ENCODE measurements at places on chromosomes 2 and 18.

GRCh38 chr2:48515513-48515985 lies 14.4 kb upstream of the STON1 start:
- no peak for DNase-seq

- DNase-seq: no peak
Measured at GRCh38 chr2:113894156-113894743, 4.4 kb downstream of the ACTR3 start.

GRCh38 chr18:44541781-44542180 lies 138.9 kb upstream of the SETBP1 start:
- no peak for DNase-seq

GRCh38 chr2:176589825-176590440 lies 320.7 kb downstream of the MTX2 start:
- DNase-seq: no peak

DNA sequence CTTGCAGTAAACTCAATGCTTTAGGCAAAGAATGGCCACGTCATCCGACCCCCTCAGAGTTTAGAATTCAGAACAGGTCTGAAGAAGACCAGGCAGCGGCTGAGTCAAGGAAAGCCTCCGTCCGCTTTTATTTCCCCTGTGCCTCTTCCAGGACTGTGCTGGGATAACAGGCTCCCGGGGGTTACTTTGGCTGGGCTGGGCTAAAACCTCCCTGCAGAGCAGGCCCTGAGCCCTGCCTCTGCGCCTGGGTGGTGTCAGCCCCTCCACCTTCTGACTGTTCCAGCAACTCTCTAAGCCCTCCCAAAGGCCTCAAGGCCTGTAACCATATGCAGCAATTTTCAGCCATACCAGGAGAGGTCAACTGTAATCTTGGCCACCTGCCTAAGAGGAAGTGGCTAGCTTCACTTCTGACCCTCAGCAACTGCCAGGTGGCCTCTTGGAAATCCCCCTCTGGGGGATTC lies 166.5 kb downstream of the RPIA start:
- DNase-seq: no peak

GRCh38 chr2:38108907-38109731 lies 33.2 kb upstream of the CYP1B1 start:
- DNase-seq: no peak

GRCh38 chr2:105129722-105130232 lies 91.9 kb downstream of the MRPS9 start:
- no peak for DNase-seq

DNA sequence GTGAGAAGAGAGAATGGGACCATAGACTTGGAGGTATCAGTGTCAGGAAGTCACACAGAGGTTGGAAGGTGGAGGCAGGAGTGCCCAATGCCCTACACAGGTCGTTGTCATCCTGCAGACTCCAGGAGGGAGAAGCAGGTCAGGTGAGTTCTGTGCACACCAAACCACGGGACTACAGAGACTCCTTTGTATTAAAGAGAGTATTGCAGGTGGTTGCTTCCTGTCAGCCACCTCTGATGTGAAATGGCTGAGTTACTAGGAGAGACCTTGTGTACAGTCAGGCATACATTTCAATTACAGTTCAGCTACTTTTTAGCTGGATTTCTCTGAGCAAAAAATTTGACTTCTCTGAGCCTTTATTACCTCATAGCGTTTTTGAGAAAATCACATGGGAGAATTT lies 51.6 kb downstream of the SPP2 start:
- DNase-seq: no peak

DNA sequence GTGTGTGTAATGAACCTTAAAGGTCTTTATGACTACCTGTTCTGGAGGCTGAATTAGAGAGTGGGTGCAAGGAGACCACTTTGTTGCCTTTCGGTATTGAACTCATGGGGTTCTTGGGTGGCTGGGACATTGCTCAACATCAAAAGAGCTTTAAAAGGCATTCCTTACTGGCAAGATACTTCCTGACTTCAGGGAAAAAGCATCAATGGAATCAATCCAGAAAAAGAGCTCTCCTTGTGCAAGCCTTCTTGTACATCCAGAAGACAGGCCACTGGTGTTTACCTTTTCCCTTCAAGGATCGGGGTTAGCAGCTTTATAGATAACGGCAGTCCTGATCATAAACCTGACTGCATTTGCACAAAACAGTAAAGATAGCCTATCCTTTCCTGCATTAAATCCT lies 9.5 kb downstream of the PNO1 start:
- no peak for DNase-seq

DNA sequence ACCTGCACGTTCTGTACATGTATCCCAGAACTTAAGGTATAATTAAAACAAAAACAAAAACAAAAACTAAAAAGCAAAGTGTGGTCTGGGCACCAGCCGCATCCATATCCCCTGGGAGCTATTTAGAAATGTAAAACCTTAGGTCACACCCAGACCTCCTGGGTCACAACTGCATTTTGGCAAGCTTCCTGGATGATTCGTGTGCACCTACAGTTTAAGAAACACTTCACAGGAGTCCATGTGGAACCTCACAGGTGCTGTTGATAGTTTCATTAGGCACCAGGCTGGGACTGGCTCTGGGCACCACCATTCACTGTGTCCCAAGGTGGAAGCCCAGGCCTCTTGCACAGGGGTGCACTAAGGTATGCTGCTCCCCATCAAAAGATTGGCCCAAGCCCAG lies 103.6 kb upstream of the BOD1L2 start:
- no peak for DNase-seq

DNA sequence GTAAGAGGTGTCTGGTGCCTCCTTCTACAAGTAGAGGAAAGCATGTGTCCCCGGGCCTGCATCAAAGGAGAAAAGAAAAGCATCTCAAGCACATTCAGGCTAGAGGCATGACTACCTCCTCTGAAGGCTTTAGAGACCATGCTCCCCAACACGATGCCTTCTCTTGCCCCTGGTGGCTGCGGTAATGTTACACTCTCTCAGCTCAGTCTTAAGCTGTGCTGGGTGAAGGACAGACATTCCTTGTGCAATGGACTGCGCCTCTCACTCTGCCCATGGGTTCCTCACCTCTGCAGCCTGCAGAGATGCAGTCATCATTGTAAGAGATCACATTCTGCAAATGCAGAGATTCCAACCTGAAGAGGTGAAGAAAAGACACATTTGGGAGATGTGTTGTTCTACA lies 148.2 kb upstream of the HNRNPA3 start:
- DNase-seq: no peak

DNA sequence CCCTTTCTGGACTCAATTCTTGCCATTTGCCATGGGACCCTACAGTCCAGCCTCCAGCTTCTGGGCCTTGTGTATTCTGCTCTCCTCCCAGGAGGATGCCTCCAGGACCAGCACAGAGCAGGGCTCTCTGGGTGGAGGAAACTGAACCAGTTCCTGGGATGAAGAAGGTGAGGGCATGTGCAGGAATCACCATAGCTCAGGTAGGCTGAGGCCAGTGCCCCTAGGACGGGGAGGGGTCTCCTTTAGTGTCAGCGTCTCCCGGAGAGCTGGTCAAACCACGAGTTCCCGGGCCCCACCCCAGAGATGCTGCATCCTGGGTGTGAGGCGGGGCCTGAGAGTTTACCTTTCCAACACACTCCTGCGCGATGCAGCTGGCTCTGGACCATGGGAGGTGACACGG lies 5.8 kb upstream of the PRELID3A start:
- no peak for DNase-seq

- no peak for DNase-seq
Measured at GRCh38 chr18:650428-650858, 7.0 kb upstream of the TYMS start.

DNA sequence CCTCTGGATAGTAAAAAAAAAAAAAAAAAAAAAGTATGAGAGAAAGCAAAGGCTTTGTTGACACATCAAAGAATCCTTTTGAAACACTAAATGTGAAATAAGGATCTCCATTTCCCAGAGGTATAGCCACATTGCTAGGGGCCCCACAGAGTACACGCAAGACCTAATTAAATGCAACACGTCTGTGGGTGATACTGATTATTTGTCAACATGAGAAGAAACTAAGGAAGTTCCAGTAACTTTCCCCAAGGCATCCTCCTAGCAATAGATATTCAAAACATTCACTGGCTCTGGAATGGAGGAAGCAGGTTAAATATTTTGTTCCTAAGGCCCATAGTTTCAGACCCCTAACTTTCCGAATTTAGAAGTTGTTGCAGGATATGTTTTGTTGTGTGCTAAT lies 24.6 kb upstream of the EPB41L3 start:
- no peak for DNase-seq

GRCh38 chr2:57373530-57373929 lies 673.1 kb upstream of the VRK2 start:
- DNase-seq: no peak

- DNase-seq: no peak
Measured at GRCh38 chr18:62023536-62023935, 130.7 kb upstream of the RNF152 start.

- DNase-seq: peak; percentile 68
Measured at GRCh38 chr18:36572135-36572856, 256.5 kb downstream of the TPGS2 start.

GRCh38 chr18:50820901-50821520 lies 1.2 kb upstream of the MRO start:
- peak; percentile 4 for DNase-seq

GRCh38 chr2:84052043-84052442 lies 407.0 kb downstream of the SUCLG1 start:
- no peak for DNase-seq

DNA sequence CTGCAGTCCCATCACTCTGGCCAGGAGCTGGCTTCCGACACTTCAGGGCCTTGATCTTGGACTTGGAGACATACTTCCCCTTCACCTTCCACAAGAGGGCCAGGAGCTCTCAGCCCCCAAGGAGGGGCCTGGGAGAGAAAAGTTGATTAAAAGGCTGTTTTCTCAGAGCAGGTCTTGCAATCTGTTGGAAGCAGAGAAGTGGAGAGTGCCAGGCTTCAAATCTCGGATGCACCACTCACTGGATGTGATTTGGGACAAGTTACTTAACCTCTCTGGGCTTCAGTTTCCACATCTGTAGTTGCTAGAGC lies 255.3 kb downstream of the CYP26B1 start:
- no peak for DNase-seq

DNA sequence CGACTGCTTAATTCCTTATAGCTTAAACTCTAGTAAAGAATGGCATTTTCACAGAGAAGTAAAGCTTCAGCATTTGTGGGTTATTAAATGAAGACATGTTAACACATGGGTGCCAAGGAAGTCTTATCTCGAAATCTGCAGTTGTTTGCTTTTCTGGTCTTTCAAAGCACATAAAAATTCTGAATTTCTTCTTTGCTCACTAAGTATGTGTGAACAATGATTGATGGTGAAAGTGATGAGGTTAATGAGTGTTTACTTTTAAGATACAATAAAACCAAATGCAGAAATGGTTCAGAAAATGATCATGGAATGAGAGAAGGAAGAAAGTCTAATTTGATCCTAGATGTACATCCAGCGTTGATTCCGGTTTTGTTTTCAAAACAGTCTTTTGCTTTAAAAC lies 234.6 kb upstream of the RAB12 start:
- DNase-seq: no peak

DNA sequence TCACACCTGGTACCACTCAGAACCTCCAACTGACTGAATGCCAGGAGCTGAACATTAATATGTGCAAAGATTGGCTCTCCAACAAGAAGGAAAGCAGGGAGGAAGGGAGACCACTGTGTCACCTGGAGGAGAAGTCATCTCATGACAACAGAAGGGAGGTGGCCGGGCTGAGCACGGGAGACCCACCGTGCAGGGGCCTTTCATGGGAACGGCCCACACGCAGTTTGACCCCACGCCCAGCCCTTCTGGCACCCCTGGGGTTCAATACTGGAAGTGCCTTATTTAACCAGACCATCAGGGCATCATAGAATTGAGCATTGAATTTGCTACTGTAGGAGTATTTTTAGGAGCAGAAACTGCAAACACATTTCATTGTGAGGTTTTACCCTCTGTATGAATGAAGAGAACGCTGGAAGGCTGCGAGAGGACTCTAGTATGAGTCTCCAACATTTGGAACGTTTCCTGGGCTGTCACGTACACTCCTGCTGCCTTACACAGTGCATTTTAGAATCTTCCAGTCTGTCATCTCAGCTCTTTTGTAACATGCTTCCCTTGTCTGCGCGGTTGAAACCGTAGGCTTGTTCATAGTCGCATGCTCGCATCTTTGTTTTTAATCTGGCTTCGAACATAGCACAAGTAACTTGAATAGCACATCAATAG lies 132.1 kb downstream of the NFATC1 start:
- DNase-seq: no peak

GRCh38 chr2:120907822-120908221 lies 172.2 kb downstream of the GLI2 start:
- DNase-seq: no peak

DNA sequence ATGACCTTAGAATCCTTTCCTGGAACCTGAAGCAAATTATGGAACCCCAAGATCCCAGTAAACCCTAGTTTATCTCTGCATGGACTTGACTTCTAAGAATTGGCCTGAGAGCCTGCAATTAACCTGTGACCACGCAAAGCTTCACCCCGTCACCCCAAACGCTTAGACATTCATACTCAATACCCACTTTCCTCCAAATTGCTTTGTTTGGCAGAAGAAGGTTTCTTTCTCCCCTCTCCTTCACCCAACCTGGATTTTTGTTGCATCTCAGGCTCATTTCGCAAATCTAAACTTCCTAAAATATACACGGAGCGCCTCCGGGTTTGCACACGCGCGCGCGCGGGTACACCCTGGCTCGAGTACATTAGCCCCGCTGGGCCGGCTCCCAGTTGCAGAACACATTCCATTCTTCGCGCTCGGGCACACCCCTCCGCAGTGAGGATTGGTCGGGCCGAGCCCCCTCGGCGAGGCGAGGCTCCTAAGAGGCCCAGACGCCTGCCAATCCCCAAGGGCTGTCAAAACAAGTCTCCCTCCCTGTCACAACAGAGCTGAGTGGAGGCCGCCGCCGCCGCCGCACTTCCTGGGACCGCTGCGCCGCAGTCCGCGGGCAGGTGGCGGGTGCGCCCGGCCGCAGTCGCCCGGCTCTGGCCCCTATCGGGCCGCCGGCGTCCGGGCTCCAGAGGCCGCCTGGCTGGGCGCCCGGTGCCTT lies at the start of gene PLCL1:
TSS of gene PLCL1 (plus strand) at position 545 of the 709 bp plus-strand sequence.
- peak; percentile 82 for DNase-seq

DNA sequence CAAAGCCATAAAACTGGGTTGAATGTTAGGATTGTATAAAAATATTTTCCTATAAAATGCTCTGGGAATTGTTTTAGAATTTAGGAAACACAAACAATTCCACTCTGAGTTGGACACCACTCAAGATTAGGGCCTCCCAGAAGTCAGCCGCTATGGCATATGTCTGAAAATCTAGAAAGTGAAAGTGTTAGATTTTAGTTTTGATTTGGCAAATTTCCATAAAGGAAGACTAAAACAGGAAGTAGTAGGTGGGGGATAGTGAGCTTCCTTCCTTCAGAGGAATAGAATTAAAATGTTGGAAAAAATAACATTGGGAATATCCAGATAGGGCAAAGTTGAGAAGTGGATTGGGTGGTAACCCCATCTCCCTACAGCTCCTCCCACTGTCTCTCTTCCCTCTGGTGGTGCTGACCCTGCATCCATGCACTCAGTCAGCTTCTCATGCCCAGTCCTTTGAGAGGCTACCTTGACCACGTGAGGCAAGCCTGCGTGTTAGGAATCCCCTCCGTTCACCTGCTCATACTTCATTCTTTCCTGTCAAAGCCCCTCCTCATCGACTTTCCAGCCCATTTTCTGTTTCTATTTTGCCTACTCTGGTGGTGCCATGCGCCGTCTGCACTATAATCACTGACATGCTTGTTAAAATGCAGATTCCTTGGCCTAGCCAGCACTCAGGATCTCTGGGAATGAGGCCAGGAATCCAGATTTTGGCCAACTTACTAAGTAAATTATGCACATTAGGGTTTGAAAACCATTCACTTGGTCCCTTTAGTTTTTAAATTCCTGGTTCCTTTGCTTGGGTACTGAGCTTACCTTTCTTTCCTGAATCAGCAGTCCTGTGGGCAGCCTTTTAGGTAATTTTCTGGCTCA lies 83.5 kb downstream of the POLE4 start:
- no peak for DNase-seq

GRCh38 chr2:227881866-227882517 lies 10.6 kb downstream of the DAW1 start:
- DNase-seq: no peak
